Progenitor cell of endocrine pancreas (in vitro differentiated cells): ENCODE measurements at places on chromosomes 11 and 22. TPM values are rescaled to one million over a fixed set of nuclear protein-coding genes. Genes with fewer than 3 reads are reported as not detected.

Gene SLC5A1
- total RNA-seq, result not detected in 2 replicates

DNA sequence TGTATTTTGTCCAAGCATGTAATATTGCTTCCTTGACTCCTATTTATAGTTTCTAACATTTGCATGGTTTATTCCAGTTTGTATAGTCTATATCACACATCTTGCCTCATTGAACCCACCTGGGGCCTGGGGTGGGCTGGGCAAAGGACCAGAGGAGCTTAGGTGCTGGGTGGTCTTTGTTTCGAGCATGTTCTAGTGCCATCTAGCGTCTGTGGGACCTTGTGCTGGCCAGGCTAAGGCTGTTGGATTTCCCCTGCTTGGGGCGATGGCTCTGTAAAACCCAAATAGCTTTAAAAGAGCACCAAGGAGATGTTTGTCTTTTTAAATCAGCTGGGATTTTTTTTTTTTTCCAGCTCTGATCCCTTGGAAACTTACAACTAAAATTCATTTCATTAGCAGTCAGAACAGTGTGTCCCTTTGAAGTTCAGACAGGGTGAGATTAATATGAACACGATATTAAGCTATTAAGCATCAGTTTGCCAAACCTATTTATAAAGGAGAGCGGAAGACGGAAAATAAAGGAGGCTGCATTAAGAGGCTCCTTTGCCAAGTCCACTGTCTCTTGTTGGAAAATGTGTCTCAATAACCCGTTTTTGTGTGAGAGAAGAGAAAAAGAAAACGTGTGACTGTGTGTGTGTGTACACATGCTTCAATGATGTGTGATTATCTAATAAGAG is 157.4 kb downstream of the COMMD9 start:
- H3K27ac ChIP-seq, result no peak overlapping the region
- peak; percentile 23 for DNase-seq
- no peak overlapping the region for H3K4me3 ChIP-seq
- peaks cover 2% of the 10 kb centered on the region for H3K4me1 ChIP-seq
- peaks cover 3% of the 10 kb centered on the region for H3K36me3 ChIP-seq

DNA sequence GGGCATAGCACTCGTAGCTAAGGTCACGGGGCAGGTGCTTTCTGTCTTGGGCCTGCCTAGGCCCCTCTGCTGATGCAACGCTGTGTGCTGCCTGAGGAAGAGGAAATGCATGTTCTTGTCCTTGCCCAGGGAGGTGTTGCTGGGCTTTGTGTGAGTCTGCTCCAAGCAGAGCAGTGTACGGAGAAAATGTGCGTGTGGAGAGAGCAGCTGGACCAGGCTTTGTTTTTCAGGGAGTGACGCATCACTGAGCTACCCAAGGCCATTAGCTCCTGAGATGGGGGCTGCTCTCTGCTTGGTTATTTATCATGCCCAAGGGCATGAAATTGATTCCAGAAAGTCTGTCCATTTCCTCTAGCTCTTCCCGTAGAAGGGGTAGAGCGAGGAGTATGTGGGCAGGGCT is 82.9 kb upstream of the THY1 start:
- no peak overlapping the region for H3K27ac ChIP-seq
- H3K36me3 ChIP-seq, result no peaks in the 10 kb centered on the region
- DNase-seq, result no peak
- no peak overlapping the region for H3K4me3 ChIP-seq
- no peaks in the 10 kb centered on the region for H3K4me1 ChIP-seq

DNA sequence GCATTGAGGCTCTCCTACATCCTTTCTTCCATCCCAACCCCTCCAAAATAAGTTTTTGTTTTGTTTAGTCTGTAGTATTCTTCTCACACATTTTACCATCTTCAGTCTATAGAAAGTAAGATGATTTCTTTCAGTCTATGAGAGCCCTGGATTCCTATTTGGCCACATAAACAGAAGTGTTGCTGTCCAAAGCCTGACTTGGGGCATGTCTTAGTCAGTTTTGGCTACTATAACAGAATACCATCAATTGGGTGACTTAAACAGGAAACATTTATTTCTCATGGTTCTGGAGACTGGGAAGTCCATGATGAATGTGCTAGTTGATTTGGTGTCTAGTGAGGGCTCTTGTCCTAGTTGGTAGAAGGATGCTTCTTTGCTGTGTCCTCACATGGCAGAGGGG is 146.8 kb upstream of the DDI1 start:
- H3K4me1 ChIP-seq, result peaks cover 3% of the 10 kb centered on the region
- H3K4me3 ChIP-seq, result no peak overlapping the region
- no peaks in the 10 kb centered on the region for H3K36me3 ChIP-seq
- H3K27me3 ChIP-seq, result peaks cover 13% of the 10 kb centered on the region
- DNase-seq, result no peak
- no peak overlapping the region for H3K27ac ChIP-seq

- H3K36me3 ChIP-seq, result no peaks in the 10 kb centered on the region
- DNase-seq, result no peak
- no peak overlapping the region for H3K4me3 ChIP-seq
- peaks cover 33% of the 10 kb centered on the region for H3K27me3 ChIP-seq
- H3K4me1 ChIP-seq, result peaks cover 3% of the 10 kb centered on the region
- no peak overlapping the region for H3K27ac ChIP-seq
These were observed 956.4 kb downstream of the BRD1 start for GRCh38 chr22:48871176-48871840.

Gene PANX3
- total RNA-seq, result not detected in 2 replicates
